NCI-H2227 treated with DMSO at 0.1 percent for 48 hours (cell line): ENCODE measurements at places on chromosomes 16 and 17.

GRCh38 chr16:645852-646678, 3.1 kb upstream of the WDR90 start:
- no peak for DNase-seq

GRCh38 chr16:35910409-35910808, 2451.0 kb downstream of the TP53TG3F start:
- no peak for DNase-seq

DNA sequence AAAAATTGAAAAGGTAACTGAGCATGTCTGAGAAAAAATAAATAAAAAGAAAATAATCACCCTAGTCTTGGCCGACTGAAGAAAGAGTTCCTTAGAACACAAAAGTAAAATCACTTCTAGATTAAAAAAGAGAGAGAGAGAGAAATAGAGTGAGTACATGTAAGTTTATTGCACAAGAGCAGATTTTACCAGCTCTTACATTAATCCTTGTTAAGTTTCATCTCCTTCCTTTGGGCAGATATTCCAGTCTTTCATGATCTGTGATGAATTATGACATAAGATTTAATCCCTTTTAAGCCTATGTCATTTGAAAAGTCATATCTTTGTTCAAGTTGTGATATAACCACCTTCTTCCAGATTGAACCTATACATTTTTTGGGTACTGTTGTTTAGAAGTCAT, 54.8 kb downstream of the NFAT5 start:
- DNase-seq: no peak

DNA sequence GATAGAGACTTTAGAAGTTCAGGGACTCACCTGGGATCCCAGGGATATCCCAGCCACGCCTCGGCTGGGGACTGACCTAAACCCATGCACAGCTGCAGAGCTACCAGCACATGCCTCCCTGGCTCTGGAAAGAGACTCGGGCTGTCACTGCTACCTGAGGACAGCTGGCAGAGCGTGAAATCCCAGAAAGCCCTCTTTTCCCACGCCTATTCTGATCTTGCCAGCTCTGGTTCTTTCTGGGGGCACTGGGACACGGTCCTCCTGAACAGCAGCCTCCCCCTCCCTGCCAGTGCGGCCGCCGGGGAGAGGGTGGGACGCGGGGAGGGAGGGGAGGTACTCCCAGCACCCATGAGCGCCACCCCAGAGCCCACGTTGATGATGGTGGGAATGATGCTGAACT, 10.8 kb downstream of the P2RX5 start:
- DNase-seq: no peak

DNA sequence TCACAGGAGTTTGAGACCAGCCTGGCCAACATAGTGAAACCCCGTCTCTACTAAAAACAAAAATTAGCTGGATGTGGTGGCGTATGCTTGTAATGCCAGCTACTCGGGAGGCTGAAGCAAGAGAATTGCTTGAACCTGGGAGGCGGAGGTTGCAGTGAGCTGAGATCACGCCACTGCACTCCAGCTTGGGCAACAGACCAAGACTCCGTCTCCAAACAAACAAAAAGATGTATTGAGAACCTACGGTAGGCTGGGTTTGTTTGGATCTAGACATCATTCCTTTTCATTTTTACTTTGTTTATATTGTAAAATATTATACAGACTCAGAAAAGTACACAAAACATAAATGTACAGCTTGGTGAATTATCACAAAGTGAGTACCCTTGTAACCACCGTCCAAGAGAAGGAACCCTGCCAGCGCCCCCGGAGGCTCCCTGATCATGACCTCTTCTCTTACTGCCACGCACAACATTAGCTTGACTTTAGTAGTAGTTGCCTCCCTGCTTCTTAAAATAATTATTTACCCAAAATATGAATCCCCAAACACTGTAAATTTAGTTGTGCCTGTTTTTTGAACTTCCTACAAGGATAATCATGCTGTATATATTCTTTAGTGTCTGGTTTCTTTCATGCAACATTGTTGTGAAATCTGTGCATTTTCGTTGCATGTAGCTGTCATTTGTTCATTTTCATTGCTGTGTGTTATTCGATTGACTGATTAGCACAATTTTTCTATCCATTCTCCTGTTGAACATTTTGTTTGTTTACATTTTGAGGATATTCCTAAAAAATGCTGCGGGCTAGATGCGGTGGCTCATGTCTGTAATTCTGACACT, 56.5 kb downstream of the KSR1 start:
- no peak for DNase-seq

- no peak for DNase-seq
Observed at GRCh38 chr17:75945211-75945610, 4.4 kb upstream of the FBF1 start.

- DNase-seq: no peak
Observed at GRCh38 chr16:46812781-46813540, 18.0 kb downstream of the C16orf87 start.

GRCh38 chr17:31803494-31804213, 55.4 kb downstream of the COPRS start:
- no peak for DNase-seq

DNA sequence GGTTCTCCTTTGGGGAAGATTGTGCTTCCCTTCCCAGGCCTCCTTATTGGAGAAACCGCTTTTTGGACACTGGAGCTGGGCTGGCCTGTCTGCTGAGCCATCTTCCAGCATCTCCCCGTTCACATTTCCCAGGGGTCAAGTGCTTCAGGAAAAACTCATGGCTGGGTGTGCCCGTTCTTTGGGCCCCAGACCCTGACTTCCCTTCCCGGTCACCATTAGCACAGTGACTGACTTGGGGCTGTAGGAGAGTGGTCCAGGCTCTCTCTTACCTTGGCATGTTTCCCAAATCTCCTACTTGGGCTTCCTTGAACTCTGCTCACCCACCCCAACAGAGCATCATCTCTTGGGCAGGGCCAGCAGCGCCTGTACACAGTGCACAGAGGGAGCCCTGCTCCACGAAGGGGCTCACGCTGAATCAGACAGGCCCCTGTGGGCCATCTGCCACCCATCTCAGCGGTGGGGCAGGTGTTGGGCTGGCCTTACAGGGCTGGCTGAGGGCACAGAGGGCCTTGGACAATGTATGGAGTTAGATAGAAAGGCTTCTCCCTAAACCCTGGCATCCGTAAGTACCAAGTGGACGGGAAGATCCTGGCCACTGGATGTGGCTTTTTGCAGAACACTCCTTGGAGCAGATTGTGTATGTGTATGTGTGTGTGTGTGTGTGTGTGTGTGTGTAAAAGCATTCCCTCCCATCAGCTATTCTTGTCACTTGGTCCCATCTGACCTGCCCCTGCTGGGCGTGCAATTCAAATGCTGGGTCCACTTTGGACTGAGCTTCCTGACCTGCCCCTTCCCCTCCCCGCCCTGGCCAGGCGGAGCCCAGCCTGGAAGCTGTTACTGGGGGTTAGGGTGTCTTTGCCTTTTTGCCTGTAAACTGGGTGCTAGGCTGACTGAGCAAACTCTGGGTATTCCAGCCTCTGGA, 24.9 kb upstream of the CDC42EP4 start:
- no peak for DNase-seq

DNA sequence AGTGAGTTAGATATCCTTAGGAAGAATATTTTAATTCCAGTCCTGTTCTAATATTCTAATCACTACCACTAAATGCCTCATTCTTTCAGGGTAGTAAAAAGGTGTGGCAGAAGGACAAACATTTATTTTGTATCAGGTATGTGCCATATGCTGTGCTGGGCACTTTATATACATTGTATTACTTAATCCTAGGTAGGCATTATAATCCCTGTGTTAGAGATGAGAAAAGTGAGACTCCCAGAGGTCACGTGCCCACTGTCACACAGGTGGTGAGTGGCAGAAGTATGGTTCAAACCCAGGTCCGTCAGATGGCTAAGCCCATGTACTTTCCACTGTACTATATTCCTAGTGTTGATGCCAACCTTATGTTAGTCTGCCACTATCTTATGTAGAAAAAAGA, 104.7 kb upstream of the NOG start:
- no peak for DNase-seq

DNA sequence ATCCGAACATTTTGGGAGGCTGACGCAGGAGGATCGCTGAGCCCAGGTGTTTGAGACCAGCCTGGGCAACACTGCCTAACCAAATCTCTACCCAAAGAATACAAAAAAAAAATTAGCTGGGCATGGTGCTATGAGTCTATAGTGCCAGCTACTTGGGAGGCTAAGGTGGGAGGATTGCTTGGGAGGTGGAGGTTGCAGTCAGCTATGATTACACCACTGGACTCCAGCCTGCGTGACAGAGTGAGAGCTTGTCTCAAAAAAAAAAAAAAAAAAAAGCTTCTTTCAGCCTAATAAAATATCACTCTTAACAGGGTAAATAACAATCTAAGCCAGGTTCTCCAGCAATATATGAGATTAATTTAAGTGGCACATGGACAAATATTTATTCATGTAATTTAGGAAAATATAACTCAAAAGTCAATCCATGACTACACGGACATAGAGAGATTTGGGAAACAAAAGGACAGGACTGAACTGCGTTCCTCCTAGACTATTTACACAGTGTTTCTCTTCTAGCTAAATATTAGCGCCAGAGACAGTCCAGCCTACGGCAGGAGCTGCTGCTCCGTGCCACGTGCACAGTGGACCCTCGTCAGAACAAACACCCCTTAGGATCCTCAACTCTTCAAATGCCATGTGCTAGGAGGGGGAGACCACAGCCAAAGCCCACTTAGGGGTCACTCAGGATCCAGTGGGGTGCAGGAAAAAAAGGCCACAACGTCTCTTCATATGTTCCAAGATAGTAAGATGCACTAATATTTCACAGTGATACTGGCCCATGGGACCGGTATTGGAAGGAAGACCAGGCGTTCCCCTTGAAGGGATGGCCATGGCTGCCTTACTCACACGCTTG, 8.7 kb downstream of the USP36 start:
- no peak for DNase-seq

GRCh38 chr17:56289321-56289720, 136.0 kb downstream of the ANKFN1 start:
- no peak for DNase-seq

GRCh38 chr16:31382485-31383161, 10.5 kb upstream of the ITGAD start:
- no peak for DNase-seq
